D341Med (cell line): ENCODE measurements at places on chromosomes 16 and 17.

DNA sequence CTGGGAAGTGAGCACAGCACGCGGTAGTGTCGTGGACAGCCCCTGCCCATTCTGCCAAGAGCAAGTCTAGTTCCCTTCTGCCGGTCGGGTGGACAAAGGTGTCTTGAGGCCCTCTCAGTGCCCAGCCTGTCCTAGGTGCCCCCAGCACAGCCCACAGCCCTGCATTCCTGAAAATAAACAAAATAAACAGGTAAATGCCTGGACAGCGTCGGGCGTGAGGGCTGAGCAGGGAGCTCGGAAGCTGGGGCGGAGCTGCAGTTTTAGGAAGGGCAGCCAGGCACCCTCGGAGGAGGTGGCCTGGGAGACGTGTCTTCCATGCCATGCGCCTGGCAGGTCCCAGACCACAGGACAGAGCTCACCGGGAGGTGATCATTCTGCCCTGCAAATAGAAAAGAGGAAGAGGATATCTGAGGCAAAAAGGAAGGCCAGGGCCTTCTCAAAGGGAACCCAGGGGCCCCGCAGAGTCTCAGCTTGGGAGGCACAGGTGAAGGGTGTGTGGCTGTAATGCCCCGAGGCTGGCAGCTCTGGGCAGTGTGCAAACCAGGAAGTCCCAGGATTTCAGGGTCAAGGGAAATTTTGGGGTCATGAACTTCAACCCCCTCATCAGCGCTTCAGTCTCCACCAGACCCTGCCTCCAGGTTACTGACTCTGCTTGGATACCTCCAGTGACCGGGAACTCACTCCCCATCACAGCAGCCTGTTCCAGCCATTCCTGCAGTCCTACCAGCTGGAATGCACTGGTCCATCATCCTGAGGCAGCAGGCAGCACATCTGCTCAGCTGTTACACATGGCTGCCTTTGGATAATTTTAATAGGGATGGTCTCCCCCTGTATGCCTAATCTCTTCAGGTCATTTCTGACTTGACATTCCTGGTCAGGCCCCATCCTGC lies 1.7 kb downstream of the ZNF469 start:
- no peak for DNase-seq

- peak; percentile 53 for DNase-seq
Observed at GRCh38 chr16:50448522-50448921, 79.7 kb upstream of the BRD7 start.

- no peak for DNase-seq
Observed at GRCh38 chr16:66539623-66540469, 10.1 kb downstream of the TK2 start.

DNA sequence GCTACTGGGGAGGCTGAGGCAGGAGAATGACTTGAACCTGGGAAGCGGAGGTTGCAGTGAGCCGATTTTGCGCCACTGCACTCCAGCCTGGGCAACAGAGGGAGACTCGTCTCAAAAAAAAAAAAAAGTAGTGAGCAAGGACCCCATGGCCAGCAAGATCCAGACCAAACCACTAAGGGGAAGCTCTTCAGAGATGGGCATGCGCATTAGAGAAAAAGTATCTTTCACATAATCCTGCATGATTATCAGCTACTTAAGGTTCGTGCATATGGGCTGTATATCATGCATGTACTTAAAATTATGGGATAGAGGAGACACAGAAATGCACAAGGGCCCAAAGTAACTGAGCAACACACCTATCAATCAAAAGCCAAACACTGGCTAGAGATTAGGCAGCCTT lies 10.7 kb upstream of the CCL22 start:
- no peak for DNase-seq

DNA sequence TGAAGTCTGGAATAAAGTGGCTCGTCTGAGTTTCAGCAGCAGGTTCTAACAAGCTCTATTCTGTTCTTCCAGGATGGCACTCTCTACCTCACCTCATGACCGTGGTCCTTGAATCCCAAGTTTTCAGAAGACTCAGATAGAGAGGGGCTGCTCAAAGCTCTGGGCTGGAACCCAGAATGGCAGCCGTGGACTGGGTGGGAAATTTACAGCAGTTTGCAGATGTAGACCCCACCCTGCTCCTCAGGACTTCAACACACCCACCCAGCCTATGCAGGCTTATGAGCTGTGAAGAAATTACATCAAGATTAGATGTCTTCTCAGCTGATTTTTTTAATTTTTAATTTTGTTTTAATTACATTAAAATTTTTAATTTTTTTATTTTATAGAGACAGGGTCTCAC lies 59.4 kb downstream of the METRNL start:
- DNase-seq, result peak; percentile 17

DNA sequence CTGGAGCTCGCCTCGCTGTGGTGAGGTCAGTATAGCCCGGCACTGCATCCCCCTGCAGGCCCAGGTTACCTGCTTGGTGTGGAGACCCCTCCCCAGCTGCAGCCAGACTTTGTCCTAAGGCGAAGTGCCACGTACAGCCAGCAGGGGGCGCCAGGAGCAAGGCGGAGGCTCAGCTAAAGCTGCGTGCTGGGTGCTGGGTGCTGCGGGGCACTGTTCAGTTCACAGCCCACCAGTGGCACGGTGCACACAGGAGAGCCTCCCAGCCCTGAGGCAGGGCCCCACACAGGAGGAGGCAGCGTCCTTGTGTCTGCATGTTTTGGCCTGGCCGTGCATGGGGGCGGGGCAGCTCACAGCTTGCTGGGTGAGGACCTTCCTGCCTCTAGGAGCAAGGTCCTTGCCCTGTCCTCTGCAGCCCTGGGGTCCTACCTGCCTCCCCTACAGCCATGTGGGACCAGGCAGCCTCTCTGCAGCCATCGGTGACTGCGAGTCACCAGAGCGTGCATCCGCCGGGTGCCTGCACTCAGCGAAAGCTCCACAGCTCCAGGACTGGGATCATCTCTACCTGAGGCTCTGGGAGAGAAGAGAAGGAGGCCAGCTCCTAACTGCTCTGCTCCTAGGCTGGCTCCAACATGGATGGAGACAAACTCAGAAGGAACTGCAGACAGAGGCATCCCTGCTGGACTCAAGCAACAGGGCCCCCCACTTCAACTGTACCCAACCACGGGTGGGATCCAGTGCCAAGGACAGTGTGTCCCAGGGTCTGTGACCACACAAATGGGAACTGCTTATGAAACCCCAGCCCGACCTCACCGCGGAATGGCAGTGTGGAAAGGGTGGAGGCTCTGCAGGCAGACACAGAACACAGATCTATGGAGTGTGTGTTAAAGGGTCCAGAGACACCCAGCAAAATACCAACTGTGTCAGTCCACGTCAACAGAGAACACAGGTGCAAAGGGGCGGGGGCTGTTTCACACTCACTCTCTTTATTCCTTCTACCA lies 19.0 kb downstream of the SLC7A5 start:
- peak; percentile 86 for DNase-seq
